ENCODE measurements at places on chromosomes 1 and 21. TPM values are rescaled to one million over a fixed set of nuclear protein-coding genes. Genes with fewer than 3 reads are reported as not detected.

Gene PDE4B
- 24.2 TPM for total RNA-seq

Gene TTC24
- total RNA-seq = 9.1 TPM

Gene ARHGAP30
- 165 TPM for total RNA-seq

Gene AIRE
- total RNA-seq = not detected

Gene KMO
- not detected for total RNA-seq

Gene INKA2
- 0.25 TPM for total RNA-seq

Gene IRF6
- 0.11 TPM for total RNA-seq

Gene SOX13
- 1.1 TPM for total RNA-seq

- H3K27ac ChIP-seq = no peak overlapping the region
- DNase-seq = no peak
- no peak overlapping the region for H3K4me3 ChIP-seq
- no peaks in the 10 kb centered on the region for H3K36me3 ChIP-seq
Measured at GRCh38 chr1:228157729-228158126, 7.9 kb upstream of the IBA57 start.

DNA sequence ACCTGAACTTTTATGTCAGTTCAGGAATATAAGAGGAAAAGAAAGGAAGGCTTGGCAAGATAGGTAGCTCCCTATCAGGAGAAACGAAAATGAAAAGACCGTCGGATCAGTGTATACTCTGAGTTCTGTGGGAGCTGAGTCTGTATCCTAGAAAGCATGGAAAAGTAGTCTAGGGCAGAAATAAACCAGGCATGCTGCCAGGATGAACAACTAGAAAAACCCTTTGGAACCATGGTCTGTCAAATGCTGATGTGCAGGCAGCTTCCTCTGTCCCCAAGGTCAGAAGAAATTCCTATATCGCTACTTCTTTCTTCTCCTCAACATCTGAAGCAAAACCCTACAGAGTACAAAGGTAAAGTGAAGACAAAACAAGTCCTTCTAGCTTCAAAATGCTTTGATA lies 268.8 kb downstream of the ST6GALNAC3 start:
- no peaks in the 10 kb centered on the region for H3K36me3 ChIP-seq
- H3K4me1 ChIP-seq = peaks cover 10% of the 10 kb centered on the region

- peaks cover 17% of the 10 kb centered on the region for H3K4me1 ChIP-seq
- no peaks in the 10 kb centered on the region for H3K36me3 ChIP-seq
- no peaks in the 10 kb centered on the region for H3K27me3 ChIP-seq
- DNase-seq = peak; percentile 95
Measured at GRCh38 chr1:36420836-36421317, 23.2 kb upstream of the LSM10 start.

DNA sequence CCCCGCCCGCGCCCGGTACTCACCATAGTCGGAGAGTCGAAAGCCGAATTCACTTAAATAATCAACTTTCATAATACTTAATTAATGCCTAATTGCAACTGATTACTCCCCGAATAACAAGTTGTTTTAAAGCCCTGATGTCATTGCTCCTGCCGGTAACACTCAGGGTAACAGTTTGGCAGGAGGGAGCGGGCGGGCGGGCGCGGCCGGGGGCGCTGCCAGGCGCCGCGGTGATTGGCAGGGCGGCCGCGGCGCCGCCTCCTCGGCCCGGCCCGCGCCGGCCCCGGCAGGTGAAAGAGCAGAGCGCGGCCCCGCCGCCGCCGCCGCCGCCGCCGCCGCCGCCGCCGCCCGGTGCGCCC lies 102.2 kb downstream of the CASZ1 start:
- peak overlapping the region; percentile 70 for H3K4me3 ChIP-seq
- peak overlapping the region; percentile 60 for H3K27ac ChIP-seq
- H3K36me3 ChIP-seq = no peaks in the 10 kb centered on the region
- H3K27me3 ChIP-seq = peaks cover 2% of the 10 kb centered on the region
- H3K4me1 ChIP-seq = peaks cover 36% of the 10 kb centered on the region
- DNase-seq = peak; percentile 76

DNA sequence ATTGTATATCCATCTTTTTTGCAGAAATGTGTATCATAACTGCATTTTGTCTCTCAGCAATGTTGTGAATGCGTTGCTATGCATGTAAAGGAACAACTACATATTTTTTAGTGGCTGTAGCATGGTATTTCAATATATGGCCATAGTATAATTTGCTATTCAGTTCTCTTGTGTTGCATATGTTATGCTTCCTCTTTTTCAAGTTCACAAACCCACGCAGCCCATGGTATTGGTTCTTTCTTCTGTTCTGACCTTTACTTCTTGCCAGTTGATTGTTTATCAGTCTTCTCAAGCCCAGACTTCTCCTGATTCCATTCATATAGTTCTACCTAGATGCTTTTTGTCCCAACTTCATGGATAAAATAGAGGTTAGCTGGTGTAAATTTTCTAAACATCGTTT lies 6.1 kb downstream of the SLC22A15 start:
- no peak overlapping the region for H3K4me3 ChIP-seq
- H3K36me3 ChIP-seq = no peaks in the 10 kb centered on the region
- no peak overlapping the region for H3K27ac ChIP-seq
- no peak for DNase-seq
- no peaks in the 10 kb centered on the region for H3K4me1 ChIP-seq

- peaks cover 8% of the 10 kb centered on the region for H3K36me3 ChIP-seq
- DNase-seq = no peak
Measured at GRCh38 chr1:39407510-39407895, 83.9 kb upstream of the BMP8A start.

Data from activated CD4-positive, alpha-beta T cell treated with anti-CD3 and anti-CD28 coated beads for 36 hours (primary cell).